ENCODE measurements at places on chromosomes 3 and 15.

DNA sequence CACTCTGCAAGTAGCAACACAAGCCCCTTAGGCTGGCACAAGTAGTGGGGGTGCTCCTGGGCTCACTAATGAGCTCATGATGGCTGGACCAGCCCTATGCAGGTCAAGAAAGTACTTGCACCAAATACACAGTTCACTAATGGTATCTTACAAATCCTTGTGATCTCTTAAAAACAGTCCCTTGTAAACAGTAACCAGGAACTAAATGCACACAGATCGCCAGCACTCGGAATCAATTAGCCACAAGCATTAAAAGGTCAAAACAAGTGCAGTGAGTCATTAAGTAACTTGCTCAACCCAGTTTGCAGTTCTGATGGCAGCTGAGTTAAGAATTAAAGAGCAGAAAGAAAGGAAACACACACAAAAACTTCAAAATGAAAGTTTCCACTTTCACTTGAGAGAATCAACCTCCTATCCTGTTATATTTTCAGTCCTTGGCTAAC lies 43.2 kb downstream of the ARHGEF3 start:
- DNase-seq: peak; percentile 31

DNA sequence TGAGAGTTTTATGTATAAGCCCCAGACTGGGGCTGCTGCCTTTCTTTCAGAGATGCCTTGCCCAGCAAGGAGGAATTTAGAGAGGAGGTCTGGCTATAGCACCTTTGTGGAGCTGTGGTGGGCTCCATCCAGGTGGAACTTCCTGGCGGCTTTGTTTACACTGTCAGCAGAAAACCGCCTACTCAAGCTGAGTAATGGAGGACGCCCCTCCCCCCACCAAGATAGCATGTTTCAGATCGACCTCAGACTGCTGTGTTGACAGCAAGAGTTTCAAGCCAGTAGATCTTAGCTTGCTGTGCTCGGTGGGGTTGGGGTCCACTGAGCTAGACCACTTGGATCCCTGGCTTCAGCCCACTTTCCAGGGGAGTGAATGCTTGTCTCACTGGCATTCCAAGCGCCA lies 155.6 kb downstream of the STXBP5L start:
- no peak for DNase-seq

- DNase-seq: no peak
Measured at GRCh38 chr3:197820550-197821335, 29.7 kb downstream of the LRCH3 start.

DNA sequence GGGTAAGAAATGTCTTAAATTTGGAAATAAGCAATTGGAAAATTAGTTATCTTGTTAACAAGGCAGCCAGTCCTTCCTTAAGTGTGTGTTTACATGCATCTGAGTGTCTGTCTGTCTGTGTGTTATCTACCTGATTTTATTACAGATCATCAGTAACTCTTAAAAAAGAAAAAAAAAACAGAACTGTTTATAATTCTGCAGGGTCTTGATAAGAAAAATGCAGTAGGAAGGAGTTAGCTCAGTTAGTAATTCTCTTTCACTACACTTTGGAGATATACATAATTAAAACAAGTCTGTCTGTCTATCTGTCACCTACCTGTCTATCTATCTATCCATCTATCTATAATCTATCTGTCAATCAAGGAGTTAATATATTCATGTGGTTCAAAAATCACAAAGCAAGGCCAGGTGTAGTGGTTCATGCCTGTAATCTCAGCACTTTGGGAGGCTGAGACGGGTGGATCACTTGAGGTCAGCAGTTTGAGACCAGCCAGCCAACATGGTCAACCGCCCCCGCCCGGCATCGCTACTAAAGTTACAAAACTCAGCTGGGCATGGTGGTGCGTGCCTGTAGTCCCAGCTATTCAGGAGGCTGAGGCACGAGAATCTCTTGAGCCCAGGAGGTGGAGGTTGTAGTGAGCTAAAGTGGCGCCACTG lies 135.5 kb upstream of the SGO1 start:
- no peak for DNase-seq

GRCh38 chr3:63864008-63864964 lies 619 bp downstream of the ATXN7 start:
- peak; percentile 19 for DNase-seq

GRCh38 chr3:48662753-48663488 lies at the start of gene CELSR3:
TSS of gene CELSR3 (minus strand) at chr3:48662886. CDS start at chr3:48662634, 252 bp downstream.
- peak; percentile 48 for DNase-seq

DNA sequence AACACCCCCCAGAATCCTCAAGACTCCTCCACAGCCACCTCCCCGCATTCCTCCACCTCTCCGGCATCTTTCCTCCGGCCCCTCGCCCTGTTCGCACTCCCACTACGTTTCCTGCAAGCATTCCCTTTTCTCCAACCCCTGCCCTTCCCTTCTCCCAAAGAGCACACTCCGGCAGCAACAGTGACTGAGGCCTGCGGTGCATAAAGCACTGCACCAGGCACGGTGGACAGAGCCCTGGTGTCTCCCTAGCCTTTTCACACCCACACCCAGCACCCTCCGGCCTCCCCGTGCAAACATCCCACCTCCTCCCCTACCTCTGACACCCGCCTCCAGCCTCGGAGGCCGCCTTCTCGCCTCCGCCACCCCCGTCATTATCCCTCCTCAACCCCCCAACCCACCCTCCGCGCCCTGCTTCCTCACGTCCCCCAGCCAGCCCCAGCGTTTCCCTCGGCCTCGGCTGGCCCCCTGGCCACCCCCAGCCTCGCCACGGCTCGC lies 577 bp downstream of the ZNF148 start:
- no peak for DNase-seq

GRCh38 chr3:15339001-15339400 lies 6.6 kb upstream of the SH3BP5 start:
- DNase-seq: no peak

DNA sequence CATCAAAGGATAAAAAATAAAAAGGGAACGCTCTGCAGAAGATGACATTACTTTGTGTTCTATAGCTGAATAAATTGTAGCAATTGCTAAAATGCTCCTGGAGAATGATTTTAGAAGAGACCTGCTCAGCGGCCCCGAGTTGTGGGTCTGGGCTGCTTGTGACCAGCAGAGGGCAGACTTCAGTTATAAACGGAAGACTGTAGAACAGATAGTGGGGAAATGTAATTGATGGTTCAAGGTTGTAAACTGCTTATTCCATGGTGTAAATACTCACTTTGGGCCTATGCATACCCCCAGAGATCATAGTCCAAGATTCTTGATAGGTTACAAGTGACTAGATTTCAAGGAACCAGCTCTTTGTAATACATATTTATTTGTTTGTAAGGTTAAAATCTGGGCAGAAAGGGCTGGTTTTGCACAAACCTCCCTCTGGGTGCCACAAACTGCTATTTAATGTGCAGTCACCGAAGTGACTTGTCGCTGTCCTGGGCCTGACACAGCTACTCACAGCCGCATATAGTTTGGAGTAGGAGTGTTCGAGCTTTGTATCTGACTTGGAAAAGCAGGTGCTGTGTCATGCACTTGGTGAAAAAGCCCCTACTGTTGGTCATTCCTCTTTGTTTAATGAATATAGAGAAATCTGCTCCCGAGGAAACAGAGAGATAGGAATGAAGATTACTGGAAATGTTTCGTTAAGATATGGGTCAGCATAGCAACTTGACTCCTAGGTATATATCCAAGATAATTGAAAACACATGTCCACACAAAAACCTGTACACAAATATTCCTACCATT lies 34.7 kb upstream of the NDUFB4 start:
- DNase-seq: peak; percentile 72

- DNase-seq: no peak
Measured at GRCh38 chr3:42730294-42730693, 27.7 kb upstream of the HHATL start.

DNA sequence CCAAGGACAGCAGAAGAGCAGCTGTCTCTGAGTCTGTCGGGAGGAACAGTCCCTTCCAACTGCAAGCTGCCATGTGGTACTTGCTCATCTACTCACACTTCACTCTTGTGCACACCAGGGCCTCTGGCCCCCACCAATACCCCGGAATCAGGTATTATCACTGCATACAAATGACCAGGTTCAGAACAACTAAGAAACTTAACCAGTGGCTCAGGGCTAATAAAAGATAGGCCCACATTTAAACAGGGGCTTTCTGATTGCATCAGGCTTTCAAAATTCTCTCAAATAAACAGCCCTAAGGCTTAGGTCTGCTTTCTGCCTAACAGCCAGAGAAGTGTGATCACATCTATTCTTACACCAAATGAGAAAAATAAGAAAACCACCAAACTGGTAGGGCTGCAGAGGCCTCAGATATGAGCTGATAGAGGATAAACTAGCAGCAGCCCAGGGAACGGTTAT lies 20.7 kb downstream of the CCDC12 start:
- DNase-seq: no peak

- DNase-seq: no peak
Measured at GRCh38 chr3:57749542-57749941, 6.6 kb upstream of the SLMAP start.

DNA sequence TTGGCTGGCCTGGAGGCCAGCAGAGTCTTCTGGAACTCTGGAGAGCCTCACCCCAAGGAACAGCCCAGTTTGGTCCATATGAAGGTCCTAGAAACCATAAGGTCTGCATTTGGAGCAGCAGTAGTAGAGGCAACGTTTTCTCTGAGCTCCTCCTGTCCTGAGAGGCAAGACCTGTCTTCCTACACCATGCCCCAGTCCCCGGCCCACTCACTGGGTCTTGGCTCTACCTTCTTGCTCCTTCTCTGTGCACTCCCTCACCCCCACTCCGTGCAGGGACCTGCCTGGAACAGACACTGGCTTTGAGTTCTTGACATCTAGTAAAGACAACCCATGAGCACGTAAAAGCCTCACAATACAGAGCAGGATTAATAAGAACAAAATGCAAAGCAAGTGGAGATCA lies 76.6 kb downstream of the CHRD start:
- no peak for DNase-seq

DNA sequence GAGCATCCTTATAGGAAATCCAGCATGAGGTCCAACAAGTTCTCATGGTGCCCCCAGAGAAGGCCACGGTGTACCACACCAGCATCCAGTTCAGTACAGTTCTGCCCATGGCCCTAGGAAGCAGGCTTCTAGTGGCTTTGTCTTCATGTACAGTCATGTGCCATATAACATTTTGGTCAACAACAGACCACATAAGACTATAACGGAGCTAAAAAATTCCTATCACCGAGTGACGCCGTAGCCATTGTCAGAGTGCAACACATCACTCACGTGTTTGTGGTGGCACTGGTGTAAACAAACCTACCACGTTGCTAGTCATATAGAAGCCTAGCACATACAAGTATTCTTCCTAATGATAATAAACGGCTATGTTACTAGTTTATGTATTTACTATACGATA lies 209.0 kb downstream of the ARRDC4 start:
- DNase-seq: no peak

DNA sequence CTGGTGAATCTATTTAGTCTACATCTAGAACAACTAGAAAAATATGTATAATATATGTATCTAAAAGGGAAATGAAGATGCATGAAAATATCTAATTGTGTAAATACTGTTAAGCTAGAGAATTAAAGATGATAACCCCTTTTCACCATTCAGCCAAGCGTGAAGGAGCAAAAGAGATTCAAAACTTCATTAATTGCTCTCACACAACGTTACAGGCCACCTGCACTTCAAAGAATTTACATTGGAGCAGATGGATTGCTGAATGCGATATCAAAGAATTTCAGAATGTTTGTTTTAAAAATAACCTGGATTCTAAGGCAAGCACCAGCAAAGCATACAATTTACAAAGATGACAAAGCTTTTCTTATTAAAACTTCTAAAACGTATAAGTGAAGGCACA lies 243.2 kb downstream of the ROBO2 start:
- no peak for DNase-seq

- DNase-seq: peak; percentile 66
Measured at GRCh38 chr3:12135029-12135657, 23.6 kb downstream of the TIMP4 start.

DNA sequence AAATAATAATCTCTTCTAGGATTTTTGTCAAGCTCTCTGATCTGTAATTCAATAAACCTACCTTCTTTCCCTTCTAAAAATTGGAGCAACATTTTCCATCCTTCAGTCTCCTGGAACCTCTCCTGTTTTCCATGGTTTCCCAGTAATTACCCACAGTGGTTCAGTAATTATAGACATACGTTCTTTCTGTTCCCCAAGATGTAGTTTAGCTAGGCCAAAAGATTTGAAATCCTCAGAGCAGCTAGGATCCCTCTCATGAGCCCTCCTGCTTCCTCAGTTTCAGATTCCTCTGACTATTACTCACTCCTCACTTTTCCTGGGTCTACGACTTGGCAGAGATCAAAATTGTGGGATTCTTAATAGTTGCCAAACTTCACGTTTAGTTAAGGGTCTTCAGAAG lies 76.9 kb upstream of the IGSF10 start:
- no peak for DNase-seq

DNA sequence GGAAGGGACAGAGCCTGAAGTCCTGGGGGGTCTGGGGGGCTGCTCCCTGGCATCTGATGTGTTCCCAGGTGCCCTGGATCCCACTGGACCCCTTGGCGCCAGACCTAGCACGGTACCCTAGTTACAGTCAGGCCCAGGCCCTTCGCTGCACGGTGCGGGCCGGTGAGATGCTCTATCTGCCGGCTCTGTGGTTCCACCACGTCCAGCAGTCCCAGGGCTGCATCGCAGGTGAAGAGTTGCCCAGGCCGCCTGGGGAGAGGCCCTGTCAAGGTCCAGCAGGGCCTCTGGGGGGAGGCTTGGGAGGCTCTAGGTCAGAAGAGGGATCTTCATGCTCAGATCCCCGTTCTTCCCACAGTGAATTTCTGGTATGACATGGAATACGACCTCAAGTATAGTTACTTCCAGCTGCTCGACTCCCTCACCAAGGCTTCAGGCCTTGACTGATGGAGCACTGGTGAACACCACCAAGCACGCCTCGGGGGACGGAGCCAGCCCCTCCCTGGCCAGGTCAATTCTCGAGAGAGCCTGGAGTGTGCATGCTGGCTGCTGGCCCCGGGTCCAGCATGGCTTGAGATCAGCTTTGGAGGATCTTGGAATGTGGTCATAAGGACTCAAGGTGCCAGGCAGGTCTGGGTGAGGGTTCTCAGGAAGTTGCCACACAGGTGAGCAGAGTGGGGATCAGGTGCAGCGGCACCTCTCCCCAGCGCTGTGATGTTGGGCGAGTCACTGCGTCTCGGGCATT lies 1.8 kb upstream of the PLA2G4B start:
- no peak for DNase-seq

- no peak for DNase-seq
Measured at GRCh38 chr3:165192610-165193192, 3.5 kb downstream of the SLITRK3 start.

DNA sequence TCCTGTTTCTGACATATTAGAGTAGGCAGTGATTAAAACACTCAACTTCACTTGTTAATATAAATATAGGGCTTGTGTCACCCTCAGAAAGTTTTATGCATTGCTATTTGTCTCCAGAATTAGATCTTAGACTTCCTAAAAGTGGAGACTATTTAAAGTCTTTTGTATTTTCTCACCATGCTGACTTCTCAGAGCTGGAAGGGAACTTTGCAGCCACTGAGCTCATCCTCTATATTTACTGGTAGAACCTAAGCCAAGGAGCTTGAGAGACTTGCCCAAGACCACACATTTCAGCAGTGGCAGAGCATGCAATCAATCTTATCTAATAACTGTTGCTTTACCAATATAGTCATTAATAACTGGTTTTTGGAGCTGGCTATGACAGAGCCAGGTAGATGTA lies 53.2 kb downstream of the STAC start:
- DNase-seq: no peak

All from uterus (tissue), 4 donors.